GM23248 (cell line): ENCODE measurements at places on chromosomes 6 and 20. TPM values are rescaled to one million over a fixed set of nuclear protein-coding genes. Genes with fewer than 3 reads are reported as not detected.

- H3K27me3 ChIP-seq: no peaks in the 10 kb centered on the region
- peak overlapping the region; percentile 54 for H3K27ac ChIP-seq
- H3K4me3 ChIP-seq: peak overlapping the region; percentile 35
- peaks cover 39% of the 10 kb centered on the region for H3K4me1 ChIP-seq
These were observed 5.8 kb downstream of the C6orf132 start for GRCh38 chr6:42136508-42137193.

- no peaks in the 10 kb centered on the region for H3K27me3 ChIP-seq
- no peak overlapping the region for H3K4me3 ChIP-seq
- H3K36me3 ChIP-seq: no peaks in the 10 kb centered on the region
- DNase-seq: no peak
- no peak overlapping the region for H3K27ac ChIP-seq
- H3K4me1 ChIP-seq: no peaks in the 10 kb centered on the region
These were observed 53.8 kb upstream of the HDAC2 start for GRCh38 chr6:114024746-114025145.

DNA sequence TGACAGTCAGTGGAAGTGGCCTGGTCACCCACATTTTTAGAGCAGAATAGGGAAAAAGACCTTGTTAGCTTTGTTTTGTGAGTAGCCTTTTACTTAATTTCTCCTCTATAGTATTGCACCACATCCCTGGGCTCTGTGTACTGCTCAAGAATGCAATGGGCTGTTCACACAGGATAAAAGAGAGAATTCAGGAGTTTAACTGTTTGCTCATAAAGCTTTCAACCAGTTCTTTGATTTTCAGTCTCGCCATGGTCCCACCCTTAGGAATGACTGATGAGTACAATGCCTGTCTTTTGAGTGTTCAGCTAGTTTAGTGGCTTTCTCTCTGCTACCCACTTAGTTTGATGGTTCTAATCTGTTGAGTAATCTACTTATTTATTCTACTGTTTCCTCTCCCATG is 129.7 kb downstream of the PLG start:
- peak; percentile 2 for DNase-seq
- no peaks in the 10 kb centered on the region for H3K27me3 ChIP-seq
- H3K4me3 ChIP-seq: no peak overlapping the region
- no peak overlapping the region for H3K27ac ChIP-seq

- no peak overlapping the region for H3K27ac ChIP-seq
- no peaks in the 10 kb centered on the region for H3K27me3 ChIP-seq
- H3K4me1 ChIP-seq: no peaks in the 10 kb centered on the region
- no peak overlapping the region for H3K4me3 ChIP-seq
These were observed 103.2 kb upstream of the RIPOR2 start for GRCh38 chr6:25038999-25039398.

- H3K4me1 ChIP-seq: no peaks in the 10 kb centered on the region
- H3K27me3 ChIP-seq: 0 out of 2 replicates have a peak, but pooled peaks cover 4% of the 10 kb centered on the region
- no peak for DNase-seq
- no peak overlapping the region for H3K27ac ChIP-seq
- H3K36me3 ChIP-seq: no peaks in the 10 kb centered on the region
These were observed 754.8 kb upstream of the DEFB115 start for GRCh38 chr20:30502670-30503069.

- peak overlapping the region; percentile 30 for H3K4me3 ChIP-seq
- H3K27ac ChIP-seq: peak overlapping the region; percentile 41
- no peaks in the 10 kb centered on the region for H3K27me3 ChIP-seq
These were observed 17.4 kb downstream of the RCAN2 start for GRCh38 chr6:46473881-46474280.

DNA sequence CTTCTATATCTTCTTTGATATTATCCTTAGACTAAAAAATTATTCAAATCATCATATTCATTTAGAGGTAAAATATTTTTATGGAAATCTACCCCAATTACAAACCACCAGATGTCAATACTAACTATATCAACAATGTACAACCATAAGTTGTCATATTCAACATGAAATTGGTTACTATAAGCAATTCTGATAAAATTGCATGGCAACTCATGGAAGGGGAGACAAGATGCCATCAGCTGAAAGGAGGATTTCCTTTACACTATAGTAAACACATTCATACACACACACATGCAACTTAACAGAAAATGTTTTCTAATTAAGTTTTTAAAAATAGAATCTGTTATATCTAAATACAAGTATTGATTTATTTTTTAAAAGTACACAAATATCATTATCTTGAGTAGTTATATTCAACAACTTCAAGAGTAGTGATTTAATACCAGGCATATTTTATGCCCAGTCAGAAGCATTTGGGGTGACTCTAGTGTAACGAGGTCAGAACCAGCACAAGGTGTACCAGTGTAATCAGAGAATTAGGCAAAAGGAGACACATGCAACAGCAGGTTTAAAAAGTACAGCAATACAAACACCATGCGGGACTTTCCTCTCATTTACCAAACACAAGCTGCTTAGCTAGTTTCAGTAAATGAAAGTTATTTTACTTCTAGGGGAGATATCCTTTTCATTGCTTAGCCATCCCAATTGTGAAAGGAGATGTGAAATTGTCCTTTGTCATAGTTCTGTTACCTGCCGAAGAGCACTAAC is 1.0 kb downstream of the FILIP1 start:
- H3K27ac ChIP-seq: no peak overlapping the region
- H3K4me3 ChIP-seq: no peak overlapping the region

DNA sequence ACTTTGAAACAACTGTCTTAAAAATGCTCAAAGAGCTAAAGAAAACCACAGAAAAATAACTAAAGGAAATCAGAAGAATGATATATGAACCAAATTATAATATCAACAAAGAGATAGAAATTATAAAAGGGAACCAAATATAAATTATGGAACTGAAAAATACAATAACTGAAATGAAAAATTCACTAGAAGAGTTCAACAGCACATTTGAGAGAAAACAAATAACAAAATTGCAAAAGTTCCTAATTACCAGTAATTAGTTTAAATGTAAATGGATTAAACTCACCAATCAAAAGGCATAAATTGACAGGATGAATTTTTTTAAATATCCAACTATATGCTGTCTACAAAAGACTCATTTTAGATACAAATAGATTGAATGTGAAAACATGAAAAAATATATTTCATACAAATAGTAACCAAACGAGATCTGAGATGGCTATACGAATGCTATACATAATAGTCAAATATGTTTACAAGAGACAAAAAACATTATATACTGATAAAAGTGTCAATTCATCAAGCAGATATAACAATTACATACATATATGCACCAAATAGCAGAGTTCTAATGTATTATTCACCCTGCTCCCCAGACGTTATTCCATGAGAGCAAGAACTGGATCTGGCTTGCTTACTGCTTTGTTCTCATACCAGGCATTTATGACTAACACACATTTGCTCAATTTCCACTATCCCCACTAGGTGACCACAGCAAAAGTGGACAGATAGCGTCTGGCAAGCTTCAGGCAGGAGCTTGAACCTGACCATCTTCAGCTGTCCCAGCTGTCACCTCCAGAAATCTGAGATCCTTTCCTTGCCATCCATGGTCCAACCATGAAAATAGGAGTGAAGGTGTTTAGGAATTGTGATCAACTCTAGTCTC is 72.4 kb upstream of the SIRPA start:
- peak overlapping the region; percentile 38 for H3K27ac ChIP-seq
- DNase-seq: peak; percentile 78
- H3K36me3 ChIP-seq: no peaks in the 10 kb centered on the region
- no peak overlapping the region for H3K4me3 ChIP-seq

GRCh38 chr6:149906405-149906804 is 8.5 kb upstream of the RAET1E start:
- H3K4me1 ChIP-seq: no peaks in the 10 kb centered on the region
- H3K27me3 ChIP-seq: no peaks in the 10 kb centered on the region
- H3K27ac ChIP-seq: no peak overlapping the region
- no peak for DNase-seq
- H3K4me3 ChIP-seq: no peak overlapping the region
- H3K36me3 ChIP-seq: no peaks in the 10 kb centered on the region

The DDR1 gene
- polyA plus RNA-seq: 16.9 and 17.5 TPM in 2 replicates

The RGL2 gene
- 22.4 and 23.3 TPM in 2 replicates for polyA plus RNA-seq

The UBE2V1 gene
- polyA plus RNA-seq: 186 and 197 TPM in 2 replicates

The BCAS1 gene
- polyA plus RNA-seq: 0.38 and 0.41 TPM in 2 replicates
